D341Med (cell line): ENCODE measurements at places on chromosomes 1 and 21.

GRCh38 chr21:33080776-33081175, 10.8 kb downstream of the OLIG1 start:
- DNase-seq = no peak

GRCh38 chr1:201014816-201015200, 8.7 kb downstream of the KIF21B start:
- no peak for DNase-seq

DNA sequence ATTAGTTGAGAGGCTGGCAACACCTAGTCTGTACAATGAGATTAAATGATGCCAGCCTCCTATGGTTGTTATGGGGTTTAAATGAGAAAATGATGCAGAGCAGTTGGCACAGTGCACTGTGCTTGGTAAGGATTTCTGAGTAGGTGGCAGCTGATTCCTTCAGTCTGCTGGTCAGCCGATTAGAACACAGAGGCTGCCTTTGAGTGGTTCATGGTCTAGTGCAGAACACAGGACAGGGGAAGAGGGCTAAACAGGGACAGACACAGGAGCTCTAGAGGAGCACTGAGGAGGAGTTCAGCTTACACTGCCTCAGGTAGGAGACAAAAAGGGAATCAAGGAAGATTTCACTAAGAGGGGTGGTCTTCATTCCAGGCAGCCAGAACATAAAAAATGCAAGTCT, 1.4 kb downstream of the TIE1 start:
- no peak for DNase-seq

DNA sequence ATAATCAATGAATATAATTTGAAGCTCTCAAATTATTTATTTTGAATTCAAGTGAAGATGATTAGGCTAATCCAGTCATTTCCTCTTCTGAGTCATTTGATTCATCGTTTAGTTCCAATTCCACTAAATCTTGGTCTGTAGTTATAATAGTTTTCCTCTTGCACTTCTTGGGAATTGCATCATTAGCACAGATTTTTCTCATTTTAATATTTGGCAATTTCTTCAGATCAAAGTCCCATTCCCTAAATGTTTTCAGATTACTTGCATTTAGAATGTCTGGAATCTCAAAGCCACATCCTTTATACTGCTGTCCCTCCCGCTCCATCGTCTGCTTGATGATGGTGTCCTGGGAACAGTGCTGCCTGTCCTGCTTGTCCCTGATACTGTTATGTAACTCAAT, 43.5 kb downstream of the MAST2 start:
- DNase-seq = no peak

DNA sequence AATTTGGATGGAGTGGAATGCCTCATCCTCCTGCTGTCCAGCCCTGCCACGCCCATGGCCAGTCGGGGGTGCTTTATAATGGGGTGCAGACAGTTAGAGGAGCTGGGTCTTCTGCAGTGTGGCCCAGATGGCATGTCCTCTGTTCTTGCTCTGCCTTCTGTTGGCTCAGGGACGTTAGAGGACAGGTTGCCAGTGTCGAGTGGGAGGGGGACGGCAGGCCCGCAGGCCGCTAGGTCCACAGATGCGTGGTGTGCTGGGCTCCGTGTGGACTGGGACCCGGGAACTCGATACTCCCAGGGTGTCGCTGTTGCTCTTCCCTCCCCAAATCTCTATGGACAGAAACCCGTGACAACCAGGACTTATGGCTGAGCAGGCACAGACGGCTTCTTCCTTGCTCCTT, 33.3 kb downstream of the SIM2 start:
- no peak for DNase-seq

DNA sequence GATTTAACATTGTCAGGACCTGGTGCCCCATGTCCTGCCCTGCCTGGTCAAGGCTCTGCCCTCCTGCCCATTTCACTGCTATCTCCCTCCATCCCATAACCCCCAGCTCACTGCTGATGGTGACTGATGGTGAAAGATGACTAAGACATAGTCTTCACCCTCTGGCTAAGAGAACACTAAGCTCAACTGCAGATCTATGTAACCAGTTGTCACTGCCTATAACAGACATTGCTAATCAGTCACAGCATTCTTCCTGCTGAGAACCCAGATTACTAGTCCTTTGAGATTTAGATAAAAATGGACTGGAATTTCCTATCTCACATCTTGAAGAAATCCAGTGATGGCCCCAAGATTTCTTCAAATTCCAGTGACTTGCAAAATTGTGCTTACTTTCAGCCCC, 8.0 kb upstream of the ZNF362 start:
- no peak for DNase-seq

- DNase-seq = peak; percentile 62
Observed at GRCh38 chr1:162391790-162392563, 10.4 kb downstream of the C1orf226 start.

DNA sequence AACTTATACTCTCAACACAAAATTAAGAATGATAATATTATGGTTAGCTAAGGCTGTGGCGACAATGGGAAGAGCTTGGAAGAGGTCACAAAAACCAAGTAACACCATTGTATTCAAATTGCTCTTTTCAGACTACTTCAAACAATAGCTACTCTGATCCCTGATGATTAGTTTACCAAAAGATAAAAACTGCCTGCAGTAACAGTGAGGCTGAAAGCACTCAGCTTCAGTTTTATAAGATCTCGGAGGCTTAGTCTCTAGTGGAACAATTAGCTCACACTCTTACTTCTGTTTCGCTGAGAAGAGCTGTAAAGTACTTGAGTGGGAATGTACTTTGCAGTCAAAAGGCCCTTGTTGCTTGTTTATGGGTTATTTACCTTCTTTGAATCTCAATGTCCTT, 278.5 kb downstream of the LRRC7 start:
- DNase-seq = no peak

DNA sequence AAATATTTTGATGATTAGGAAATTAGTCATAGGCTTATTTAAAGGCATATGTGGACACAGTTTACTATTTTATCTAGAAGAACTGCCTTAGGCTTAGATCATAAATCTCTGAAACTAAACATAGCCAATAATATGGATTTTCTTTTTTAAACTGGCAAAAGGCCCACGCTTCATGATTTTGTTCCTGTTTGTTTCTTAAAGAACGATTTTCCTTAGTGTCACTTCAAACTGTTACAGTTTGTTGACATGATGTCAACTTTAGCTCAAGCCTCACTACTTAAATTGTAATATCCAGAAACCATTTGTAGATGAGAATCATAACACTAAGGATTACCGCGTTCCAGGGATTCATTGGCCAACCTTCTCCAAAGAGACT, 322.6 kb downstream of the HHIPL2 start:
- DNase-seq = no peak

DNA sequence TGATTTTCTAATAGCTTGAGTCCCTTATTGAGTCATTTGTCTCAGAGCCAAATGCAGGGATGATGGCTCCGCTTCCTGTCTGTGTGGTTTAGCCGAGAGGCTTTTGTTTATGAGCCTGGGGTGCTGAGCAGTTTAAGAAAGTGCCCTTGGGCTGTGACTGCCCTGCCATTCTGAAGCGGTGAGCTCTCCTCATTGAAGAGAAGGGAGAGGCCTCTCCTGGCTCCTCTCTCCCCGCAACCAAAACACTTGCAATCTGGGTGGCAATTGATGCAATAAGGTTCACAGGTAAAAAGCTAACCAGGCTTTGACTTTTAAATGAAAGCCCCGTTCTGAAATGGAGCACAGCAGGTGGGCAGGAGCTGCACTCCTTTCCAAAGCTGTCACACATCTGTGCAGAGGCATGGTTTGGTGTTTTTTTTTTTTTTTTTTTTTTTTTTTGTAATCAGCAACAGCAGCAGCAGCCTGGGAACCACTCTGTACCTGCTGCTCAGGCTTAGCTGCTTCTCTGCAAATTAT, 403.7 kb downstream of the SIPA1L2 start:
- DNase-seq = no peak

GRCh38 chr1:225700164-225700821, 47.4 kb upstream of the ENAH start:
- no peak for DNase-seq

GRCh38 chr1:19640363-19641316, 3.5 kb upstream of the NBL1 start:
- DNase-seq = no peak

DNA sequence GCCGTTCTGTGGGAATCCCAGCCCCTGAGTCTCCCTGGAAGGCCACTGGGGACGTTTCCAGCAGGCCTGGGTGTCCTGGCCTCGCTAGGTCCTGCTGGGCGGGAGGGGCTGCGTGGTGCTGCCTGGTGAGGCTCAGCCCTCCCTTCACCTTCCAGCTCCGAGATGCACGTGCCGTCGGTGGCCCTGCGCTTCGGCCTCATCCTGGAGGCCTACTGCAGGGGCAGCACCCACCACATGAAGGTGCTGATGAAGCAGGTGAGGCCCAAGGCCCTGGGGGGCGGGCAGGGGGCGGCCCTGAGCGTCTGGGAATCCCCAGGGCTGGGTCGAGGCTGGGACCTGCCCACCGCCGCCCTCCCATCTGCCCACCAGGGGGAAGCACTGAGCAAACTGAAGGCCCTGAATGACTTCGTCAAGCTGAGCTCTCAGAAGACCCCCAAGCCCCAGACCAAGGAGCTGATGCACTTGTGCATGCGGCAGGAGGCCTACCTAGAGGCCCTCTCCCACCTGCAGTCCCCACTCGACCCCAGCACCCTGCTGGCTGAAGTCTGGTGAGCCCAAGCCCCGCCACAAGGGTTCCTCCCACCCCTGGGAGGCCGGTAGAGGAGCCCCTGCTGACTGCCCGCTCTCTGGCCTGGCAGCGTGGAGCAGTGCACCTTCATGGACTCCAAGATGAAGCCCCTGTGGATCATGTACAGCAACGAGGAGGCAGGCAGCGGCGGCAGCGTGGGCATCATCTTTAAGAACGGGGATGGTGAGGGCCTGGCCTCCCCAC, 70.3 kb downstream of the PIK3CD start:
- DNase-seq = peak; percentile 83

- DNase-seq = no peak
Observed at GRCh38 chr1:207825719-207826556, 74.1 kb downstream of the CD46 start.

GRCh38 chr1:39326836-39327235, 122.3 kb downstream of the MACF1 start:
- DNase-seq = no peak

- DNase-seq = peak; percentile 61
Observed at GRCh38 chr1:176558561-176558960, 95.6 kb downstream of the PAPPA2 start.

- DNase-seq = no peak
Observed at GRCh38 chr1:47875036-47875435, 122.1 kb downstream of the TRABD2B start.

- no peak for DNase-seq
Observed at GRCh38 chr21:43800124-43800523, 10.7 kb downstream of the RRP1 start.

DNA sequence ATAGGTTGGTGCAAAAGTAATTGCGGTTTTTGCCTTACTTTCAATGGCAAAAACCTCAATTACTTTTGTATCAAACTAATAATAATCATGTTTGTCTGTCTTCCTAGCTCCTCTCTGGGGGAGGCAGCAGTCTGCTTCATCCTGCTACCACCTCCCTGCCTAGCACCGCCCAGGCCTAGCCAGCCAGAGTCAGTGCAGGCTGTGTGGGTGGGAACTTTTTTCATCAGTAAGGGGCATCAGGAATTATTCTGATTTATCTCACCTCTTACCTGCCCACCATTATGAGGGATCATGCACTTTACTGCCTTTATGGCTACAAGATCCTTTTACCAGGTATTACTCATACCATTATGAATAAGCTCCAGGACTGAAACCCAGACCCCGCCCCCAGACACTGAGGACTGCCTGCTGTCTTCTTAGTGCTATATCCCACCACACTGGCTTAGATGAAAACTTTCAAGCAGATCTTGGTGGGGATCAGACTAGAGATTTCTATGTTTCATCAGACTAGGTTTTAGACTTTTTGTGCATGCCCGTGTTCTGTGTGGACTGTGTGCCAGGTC, 116.4 kb downstream of the PBX1 start:
- no peak for DNase-seq

GRCh38 chr1:203405703-203406438, 54.9 kb upstream of the FMOD start:
- DNase-seq = no peak

DNA sequence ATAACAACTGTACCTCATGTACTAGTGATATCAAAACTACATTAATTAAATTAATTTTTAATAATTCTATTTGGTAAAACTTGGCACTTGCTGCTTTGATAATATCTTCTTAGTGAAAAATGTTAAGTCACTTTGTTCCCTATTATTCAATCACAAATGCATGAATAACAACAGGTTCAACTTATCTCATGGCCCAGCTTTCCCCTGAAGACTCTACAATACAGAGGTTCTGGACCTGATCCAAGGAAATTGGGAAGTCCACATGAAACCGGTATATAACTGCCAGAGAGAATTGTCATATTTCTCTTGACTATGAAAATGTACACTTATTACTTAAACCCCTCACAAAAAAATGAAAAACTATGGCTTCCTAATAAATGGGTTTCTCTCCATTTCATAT, 33.9 kb upstream of the PTPRC start:
- DNase-seq = no peak

- no peak for DNase-seq
Observed at GRCh38 chr1:21165646-21166045, 11.1 kb downstream of the EIF4G3 start.

DNA sequence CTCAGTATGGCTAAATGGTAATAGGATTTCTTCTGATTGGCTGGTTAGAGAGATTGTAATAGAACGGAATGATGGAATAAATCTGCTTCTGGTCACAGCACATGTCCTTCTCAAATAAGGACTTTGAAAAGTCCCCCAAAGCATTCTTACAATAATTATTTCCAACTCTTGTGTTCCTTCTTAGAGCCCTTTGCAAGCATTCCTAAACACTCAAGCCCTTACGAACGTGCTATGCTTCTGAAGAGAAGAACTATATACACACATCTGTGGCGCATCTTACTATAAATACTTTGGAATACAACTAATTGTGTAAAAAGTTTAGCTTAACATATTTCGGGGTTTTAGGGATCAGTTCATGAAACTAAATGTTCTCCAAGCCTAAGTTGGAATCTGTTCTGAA, 25.6 kb downstream of the CLIC4 start:
- no peak for DNase-seq

DNA sequence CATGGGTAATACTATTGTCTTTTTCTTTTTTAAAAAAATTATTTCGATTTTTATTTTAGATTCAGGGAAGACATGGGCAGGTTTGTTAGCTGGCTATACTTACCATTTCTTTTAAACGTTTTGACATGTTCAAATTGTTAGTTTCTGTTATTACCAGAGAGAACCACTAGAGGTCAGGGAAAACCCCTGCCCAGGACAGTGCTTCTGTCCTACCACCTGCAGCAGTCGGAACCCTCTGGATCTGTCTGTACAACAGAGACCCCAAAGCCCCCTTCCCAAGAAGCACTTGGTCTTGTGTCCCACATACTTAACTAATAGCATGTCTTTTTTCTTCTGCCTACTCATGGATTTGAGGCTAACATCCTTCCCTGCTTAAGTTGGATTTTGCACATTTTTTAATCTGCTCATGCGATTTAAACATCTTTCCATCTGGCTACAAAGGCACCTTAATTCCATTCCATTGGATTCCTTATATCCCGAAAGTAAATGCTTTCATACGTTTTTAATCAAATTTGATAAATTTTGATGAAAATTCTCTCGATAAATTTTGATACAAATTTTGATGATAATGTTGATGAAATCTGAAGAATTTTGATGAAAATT, 10.0 kb upstream of the C1orf115 start:
- DNase-seq = peak; percentile 77
